ENCODE measurements at places on chromosomes 12 and 14.
A peak's percentile ranks its signal among the peaks of the same experiment; 100 is the strongest.

DNA sequence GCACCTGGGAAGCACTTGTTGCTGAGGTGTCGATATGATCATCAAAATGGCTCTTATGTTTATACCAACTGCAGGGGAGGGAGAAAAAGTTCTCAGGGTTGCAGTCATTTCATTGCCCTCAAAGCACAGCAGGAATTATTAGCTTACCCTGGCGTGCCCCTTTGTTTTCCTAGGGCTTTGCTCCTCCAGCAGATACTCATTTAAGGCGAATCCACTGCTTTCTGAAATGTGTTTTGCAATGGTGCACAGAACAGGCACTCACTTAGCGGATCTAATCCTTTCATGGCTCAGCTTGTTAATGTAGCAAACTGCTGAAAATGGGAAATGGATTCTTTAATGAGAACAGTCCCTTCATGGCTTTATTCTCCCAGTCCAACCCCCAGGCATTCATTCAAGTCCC is 76.7 kb downstream of the NKX2-1 start:
- no peak for DNase-seq

DNA sequence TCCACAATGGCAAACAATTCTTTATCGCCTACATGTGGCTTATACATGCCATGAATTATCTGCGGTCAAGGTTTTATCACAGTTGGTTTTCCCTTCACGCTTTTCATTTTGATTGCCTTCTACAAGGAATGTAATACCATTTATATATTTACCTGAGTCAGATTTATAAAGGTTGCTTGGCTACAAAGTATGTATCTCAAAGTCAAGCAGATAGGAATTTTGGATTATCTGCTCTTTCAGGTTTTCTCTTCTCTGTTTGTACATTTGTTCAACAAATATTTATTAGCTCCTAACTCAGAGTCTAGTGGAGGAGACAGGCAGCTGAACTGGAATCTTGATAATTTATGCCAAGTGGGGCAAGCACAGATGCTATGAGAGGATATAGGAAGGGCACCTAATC is 28.5 kb upstream of the CISTR start:
- DNase-seq, result no peak

DNA sequence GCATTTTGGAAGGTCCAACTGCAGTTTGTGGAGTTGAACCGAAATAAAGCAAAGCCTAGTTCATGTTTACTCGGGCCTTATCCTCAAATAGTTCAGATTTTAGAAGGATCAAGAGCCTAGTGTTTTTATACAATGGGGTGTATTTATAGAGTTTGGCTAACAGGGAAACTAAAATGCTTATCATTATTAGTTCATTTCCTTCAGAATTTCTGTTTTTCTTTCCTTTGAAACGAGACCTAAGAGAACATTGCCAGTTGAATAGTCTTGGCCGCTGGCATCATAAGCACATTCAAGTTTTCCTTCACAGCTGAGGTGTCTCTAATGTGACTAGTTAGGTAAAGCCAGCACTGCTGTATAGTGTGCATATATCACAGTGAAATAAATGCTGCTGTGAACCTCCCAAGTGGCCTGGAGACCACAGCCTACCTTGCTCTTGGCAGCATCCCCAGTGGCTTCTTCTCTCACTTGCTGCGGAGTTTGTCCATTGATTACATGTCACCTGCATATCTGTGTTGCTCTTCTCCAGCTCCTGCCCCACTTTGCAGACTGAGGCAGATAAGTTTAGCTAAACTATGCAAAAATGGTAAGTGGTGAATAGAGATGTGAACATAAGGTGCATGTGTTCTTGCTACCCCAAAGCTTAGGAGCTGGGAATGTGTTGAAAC is 88.8 kb downstream of the ANO6 start:
- DNase-seq, result no peak

DNA sequence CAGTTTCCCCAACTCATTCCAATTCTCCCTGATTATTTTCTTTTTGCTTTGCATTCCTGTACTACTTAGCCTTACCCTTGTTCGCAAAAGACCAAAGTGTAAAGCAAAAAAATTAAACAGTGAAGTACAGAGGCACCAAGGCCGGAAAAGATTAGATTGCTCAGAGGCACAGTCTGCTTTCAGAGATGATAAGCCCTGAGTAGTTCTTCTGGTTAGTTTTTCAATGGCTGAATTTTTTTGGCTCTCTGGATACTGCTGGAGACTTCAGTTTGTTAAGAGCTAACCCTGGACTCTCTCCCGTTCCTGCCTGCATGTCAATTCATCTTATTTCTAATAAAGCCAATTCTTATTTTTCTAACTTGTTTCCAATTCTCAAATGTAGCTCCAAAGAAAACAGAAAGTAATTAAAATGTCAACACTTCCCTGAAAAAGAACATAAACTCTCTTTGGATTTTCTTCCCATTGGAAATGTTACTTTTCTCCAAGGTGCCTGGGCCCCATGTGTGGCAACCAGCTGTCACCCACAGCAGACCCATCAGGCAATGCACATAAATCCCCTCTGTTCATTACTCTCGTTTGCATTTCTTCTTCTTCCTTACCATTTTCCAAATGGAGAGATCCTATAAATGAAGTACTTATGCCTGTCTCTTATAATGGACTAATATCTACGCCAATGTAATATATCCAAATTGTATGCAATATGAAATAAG is 142.8 kb downstream of the BTG1 start:
- no peak for DNase-seq

- no peak for DNase-seq
Measured at GRCh38 chr12:50452795-50453194, 52.0 kb upstream of the DIP2B start.

GRCh38 chr12:65510584-65511050 is 232.1 kb downstream of the MSRB3 start:
- no peak for DNase-seq

DNA sequence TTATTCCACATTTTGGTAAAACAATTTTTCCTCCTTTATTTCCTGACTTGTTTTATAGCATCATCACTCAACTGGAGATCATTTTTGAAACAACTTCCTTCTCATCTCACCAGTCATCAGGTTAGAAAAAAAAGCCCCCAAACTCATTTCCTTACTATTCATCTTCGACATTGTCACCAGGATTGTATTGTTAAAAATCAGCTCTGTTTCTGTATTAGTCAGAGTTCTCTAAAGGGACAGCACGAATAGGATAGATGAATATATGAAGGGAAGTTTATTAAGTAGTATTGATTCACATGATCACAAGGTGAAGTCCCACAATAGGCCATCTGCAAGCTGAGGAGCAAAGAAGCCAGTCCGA is 392.6 kb downstream of the FUT8 start:
- DNase-seq, result no peak

GRCh38 chr12:126784328-126784921 is 1482.5 kb upstream of the TMEM132C start:
- DNase-seq, result no peak

GRCh38 chr12:100473050-100473715 is 483 bp upstream of the NR1H4 start:
- no peak for DNase-seq

- no peak for DNase-seq
Measured at GRCh38 chr12:55002355-55002754, 17.4 kb upstream of the NEUROD4 start.

GRCh38 chr12:54411391-54412241 is 7.5 kb downstream of the ITGA5 start:
- no peak for DNase-seq

- DNase-seq, result no peak
Measured at GRCh38 chr12:130429656-130430505, 92.2 kb downstream of the PIWIL1 start.

- DNase-seq, result no peak
Measured at GRCh38 chr12:101761350-101761749, 22.1 kb upstream of the SYCP3 start.

DNA sequence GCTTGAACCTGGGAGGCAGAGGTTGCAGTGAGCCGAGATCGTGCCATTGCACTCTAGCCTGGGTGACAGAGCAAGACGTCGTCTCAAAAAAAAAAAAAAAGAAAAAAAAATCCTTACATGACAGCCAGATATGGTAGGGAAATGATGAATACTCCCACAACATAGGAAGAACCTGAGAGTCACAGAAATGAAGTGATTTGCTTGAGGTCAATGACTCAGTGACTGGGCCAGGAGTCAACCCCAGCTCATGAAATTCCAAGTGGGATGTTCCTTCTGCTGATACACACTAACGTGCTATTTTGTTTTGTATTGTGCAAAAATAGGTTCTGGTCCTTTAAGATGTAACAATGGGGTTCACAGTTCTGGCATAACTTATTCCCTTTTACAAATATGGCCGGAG is 9.0 kb downstream of the RHOF start:
- DNase-seq, result no peak

- DNase-seq, result no peak
Measured at GRCh38 chr12:67784831-67785230, 136.3 kb downstream of the DYRK2 start.

GRCh38 chr12:6367065-6367968 is 8.0 kb downstream of the SCNN1A start:
- DNase-seq, result peak; percentile 29

- no peak for DNase-seq
Measured at GRCh38 chr14:99132821-99133635, 139.0 kb downstream of the BCL11B start.

DNA sequence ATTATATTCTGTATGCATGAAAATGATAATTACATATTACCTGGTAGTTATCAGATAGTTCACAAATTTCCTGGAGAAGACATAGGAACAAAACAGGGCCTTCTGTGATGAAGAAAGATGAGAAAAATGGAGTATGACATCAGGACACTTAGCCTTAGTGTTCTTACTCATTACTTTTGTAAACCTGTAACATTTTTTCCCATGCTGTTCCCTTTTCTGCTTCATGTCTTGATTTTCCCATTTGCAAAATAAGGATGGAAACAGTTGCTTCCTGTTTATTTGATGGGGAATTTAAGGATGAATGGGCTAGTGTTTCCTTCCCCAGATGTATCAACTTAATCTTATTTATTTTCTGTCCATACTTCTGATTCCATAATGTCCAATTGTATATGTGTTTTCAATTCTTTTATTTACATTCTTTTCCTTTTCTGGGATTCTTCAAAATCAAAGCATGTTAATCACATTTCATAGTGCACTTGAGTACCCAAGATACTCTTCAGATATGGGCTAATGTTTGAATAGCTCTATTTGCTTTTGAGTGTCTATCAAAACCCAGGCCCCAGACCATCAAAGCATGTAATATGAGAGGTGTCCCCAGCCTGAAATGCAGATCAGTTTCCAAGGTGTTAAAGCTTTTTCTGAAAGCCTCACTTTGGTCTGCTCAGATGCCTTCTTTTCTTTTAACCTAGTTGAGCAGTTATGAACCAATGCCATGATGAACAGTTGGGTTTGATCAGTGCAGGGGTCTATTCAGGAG is 260.5 kb downstream of the RAD51B start:
- no peak for DNase-seq

DNA sequence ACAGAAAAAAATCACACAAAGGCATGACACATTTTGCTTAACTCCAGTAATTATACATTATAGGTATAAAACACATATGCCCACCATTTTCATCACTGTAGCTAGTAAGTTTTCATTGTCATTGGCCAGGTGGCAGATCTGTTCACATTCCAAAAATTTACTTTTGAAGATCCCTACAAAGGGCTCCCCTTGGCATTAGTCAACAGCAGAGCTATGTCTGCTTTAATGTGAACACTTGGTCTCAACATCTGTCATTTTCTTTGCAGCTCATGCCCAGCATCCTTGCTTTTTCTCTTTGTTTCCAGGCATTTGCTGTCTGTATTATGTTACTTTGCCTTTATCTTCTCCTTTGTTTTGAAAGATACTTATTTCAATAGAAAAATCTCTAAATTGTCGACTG is 519.1 kb upstream of the FOXG1 start:
- no peak for DNase-seq

DNA sequence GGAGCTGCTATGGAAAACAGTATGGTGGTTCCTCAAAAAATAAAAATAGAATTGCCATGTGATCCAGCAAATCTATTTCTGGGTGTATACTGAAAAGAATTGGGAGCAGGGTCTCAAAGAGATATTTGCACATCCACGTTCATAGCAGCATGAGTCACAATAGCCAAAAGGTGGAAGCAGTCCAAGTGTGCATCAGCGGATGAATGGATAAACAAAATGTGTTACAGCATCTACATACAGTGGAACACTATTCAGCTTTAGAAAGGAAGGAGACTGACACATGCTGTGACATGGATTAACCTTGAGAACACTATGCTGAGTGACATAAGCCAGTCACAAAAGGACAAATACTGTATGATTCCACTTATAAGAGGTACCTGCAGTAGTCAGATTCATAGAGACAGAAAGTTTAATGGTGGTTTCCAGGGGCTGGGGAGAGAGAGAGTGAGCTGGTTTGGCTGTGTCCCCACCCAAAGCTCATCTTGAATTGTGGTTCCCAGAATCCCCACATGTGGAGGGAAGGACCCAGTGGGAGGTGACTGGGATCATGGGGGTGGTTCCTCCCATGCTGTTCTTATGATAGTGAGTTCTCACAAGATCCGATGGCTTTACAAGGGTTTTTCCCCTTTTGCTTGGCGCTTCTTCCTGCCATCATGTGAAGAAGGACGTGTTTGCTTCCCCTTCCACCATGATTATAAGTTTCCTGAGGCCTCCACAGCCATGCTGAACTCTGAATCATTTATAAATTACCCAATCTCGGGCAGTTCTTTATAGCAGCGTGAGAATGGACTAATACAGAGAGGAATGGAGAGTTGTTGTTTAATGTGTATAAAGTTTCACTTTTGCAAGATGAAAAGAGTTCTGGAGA is 17.6 kb upstream of the TBC1D30 start:
- DNase-seq, result no peak

GRCh38 chr12:121263206-121263935 is 33.1 kb downstream of the CAMKK2 start:
- DNase-seq, result no peak

GRCh38 chr12:13367973-13368372 is 171.4 kb downstream of the EMP1 start:
- no peak for DNase-seq

DNA sequence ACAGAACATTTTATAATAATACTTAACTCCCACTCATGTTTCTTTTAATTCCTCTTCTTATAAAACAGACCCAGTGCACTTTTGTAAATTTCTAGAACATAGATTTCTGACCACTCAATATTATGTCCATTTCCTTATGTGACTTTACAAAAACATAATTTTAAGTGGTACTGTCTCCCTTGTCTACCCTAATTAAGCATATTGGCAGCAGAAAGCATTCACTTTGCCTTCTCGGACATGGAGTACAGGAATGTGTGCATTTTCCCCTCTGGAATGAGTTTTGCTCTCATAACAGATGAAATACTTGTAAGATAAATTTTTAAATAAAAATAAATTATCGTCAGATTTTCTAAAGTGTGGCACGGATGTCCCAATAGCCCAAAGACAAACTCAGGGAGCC is 129.5 kb upstream of the MDM1 start:
- no peak for DNase-seq

- DNase-seq, result no peak
Measured at GRCh38 chr12:75774261-75775052, 257.1 kb downstream of the PHLDA1 start.

DNA sequence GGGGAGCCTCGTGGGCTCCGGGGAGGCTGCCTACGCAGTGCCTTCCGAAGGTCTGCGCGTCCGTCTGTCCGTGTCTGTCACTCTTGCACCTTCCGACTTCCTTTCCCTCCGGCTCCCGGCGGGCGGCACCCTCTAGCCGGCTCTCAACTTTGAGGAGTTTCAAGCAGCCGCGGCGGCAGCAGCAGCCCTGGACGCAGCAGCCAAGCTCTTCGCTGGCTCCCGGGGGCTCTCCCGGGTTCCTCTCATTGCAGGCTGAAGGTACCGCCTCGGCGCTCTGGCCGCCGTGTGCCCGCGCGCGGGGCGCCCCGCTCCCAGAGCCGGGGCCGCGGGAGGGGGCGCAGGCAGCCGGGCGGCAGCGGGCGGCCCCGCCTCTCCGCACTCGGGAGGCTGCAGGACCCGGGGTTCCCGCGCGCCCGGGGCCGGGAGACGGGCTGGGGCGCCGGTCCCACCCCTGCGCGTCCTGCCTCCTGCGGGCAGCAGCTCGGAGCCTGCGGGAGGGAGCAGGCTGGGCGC is at the start of the genes AMIGO2 and PCED1B:
AMIGO2 (minus strand) TSS at position 492 of the 513 bp plus-strand sequence. CDS start 957 bp downstream, outside the sequence.
PCED1B (plus strand) TSS at position 154 of the 513 bp plus-strand sequence. CDS start 155,443 bp downstream, outside the sequence.
- peak; percentile 51 for DNase-seq
